ENCODE measurements at places on chromosomes 16 and 17.

GRCh38 chr17:58247511-58248363, 9.4 kb downstream of the LPO start:
- peak; percentile 54 for DNase-seq

- DNase-seq, result peak; percentile 80
Measured at GRCh38 chr17:81018044-81018802, 16.7 kb upstream of the BAIAP2 start.

GRCh38 chr17:15970500-15970899, 25.6 kb downstream of the ADORA2B start:
- no peak for DNase-seq

- peak; percentile 71 for DNase-seq
Measured at GRCh38 chr16:85275533-85276249, 163.4 kb upstream of the CIBAR2 start.

DNA sequence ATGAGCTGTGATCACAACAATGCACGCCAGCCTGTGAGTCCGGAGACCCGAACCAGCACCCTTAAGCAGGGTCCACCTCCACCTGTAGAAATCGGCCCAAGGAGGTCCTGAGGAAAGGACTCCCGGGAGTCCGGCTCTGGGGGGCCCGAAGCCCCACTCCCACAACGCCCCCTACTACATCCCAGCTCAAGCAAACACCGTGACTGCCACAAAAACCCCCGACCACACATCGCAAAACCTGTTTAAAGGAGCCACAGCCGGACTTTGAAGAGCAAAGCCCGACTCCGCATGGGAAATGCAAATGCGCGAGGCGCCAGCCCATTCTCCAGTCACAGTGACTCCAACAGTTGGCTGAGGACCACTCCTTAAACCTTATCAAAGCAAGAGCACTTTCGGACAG, 682.4 kb downstream of the KCNJ18 start:
- DNase-seq, result no peak

GRCh38 chr16:85613604-85614337, 649 bp downstream of the GSE1 start:
- DNase-seq, result peak; percentile 67

- DNase-seq, result no peak
Measured at GRCh38 chr16:79402356-79402755, 198.2 kb downstream of the MAF start.

GRCh38 chr17:59527325-59527917, 38.0 kb upstream of the DHX40 start:
- no peak for DNase-seq

All from activated CD8-positive, alpha-beta memory T cell treated with anti-CD3 and anti-CD28 coated beads, Interleukin-2, amount 10 ng/mL, durations not matched to agents 7 days and 5 days (primary cell).